ENCODE measurements at places on chromosomes 2 and 18. TPM values are rescaled to one million over a fixed set of nuclear protein-coding genes. Genes with fewer than 3 reads are reported as not detected.

The COLEC12 gene
- total RNA-seq = 49.6 TPM

The PSMA8 gene
- total RNA-seq = not detected

The LYG2 gene
- total RNA-seq = not detected

The SCG2 gene
- 36.4 TPM for total RNA-seq

The ABHD1 gene
- 0.08 TPM for total RNA-seq

The REG3A gene
- not detected for total RNA-seq

The MAPK4 gene
- total RNA-seq = not detected

The POMC gene
- total RNA-seq = 0.59 TPM

The RAB31 gene
- total RNA-seq = 72.1 TPM

The RGPD3 gene
- under 0.01 TPM for total RNA-seq

The SULT1C4 gene
- not detected for total RNA-seq

The MIB1 gene
- 57.5 TPM for total RNA-seq

The ADAM23 gene
- 2.4 TPM for total RNA-seq

The EFHD1 gene
- 0.23 TPM for total RNA-seq

The RAB6C gene
- not detected for total RNA-seq

The FAM237A gene
- not detected for total RNA-seq

The MYO1B gene
- total RNA-seq = 88.9 TPM

The DCDC2C gene
- total RNA-seq = not detected

The NDUFV2 gene
- total RNA-seq = 21.8 TPM

The GLB1L gene
- 8.4 TPM for total RNA-seq

The RESP18 gene
- total RNA-seq = not detected

The ACSL3 gene
- 23.9 TPM for total RNA-seq

The ALKAL2 gene
- total RNA-seq = not detected

The CHRNA1 gene
- not detected for total RNA-seq

The SGPP2 gene
- total RNA-seq = not detected

The TUBA4B gene
- total RNA-seq = not detected

The CHST9 gene
- total RNA-seq = not detected

The PSD4 gene
- 0.08 TPM for total RNA-seq

The CTAGE1 gene
- not detected for total RNA-seq

The RTP5 gene
- total RNA-seq = not detected

The CXCR1 gene
- not detected for total RNA-seq

The ZNF396 gene
- 1.6 TPM for total RNA-seq

The TIGD1 gene
- 1.7 TPM for total RNA-seq

The CTDP1 gene
- total RNA-seq = 21.9 TPM

The INHA gene
- total RNA-seq = under 0.01 TPM

The LRRTM1 gene
- total RNA-seq = not detected

The ATP6V1B1 gene
- 0.94 TPM for total RNA-seq

The TTR gene
- total RNA-seq = not detected

The ANKRD30B gene
- 0.23 TPM for total RNA-seq

The PPP1CB gene
- 119 TPM for total RNA-seq

The LOXHD1 gene
- total RNA-seq = not detected

The DNER gene
- total RNA-seq = 0.60 TPM

The DHRS9 gene
- not detected for total RNA-seq

The MROH2A gene
- total RNA-seq = 0.15 TPM

The REG1B gene
- not detected for total RNA-seq

The MRO gene
- total RNA-seq = not detected

The RGPD5 gene
- total RNA-seq = 23.0 TPM

The SLC14A1 gene
- 225 TPM for total RNA-seq

The ZAP70 gene
- not detected for total RNA-seq

The DLX2 gene
- total RNA-seq = 0.15 TPM

Measured in smooth muscle cell of the coronary artery (primary cell).